ENCODE measurements at places on chromosomes 2 and 18.

DNA sequence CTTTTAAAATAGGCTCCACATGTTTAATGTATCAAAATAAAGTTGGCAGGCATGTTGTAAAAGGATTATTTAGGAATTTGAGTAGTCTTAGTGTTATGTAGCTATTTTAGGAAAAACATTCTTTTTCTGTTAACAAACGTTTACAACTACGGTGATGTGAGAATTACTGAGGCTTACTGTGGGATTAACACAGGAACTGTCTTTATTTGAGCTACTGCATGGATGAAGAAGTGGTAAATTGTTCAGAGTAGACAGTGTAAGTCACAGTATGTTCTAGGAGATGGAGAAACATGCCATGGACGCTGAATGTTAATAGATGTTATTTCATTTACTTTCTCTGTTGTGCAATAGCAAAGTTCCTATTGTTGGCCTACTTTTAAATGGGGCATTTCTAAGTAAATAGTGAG is 1.6 kb downstream of the PPM1B start:
- no peak for DNase-seq
- peak overlapping the region; percentile 98 for H3K27ac ChIP-seq
- H3K4me1 ChIP-seq: peaks cover 19% of the 10 kb centered on the region
- peak overlapping the region; percentile 98 for H3K4me3 ChIP-seq
- H3K36me3 ChIP-seq: no peaks in the 10 kb centered on the region

- no peak for DNase-seq
- H3K27me3 ChIP-seq: no peaks in the 10 kb centered on the region
- no peaks in the 10 kb centered on the region for H3K4me1 ChIP-seq
- H3K27ac ChIP-seq: no peak overlapping the region
- H3K36me3 ChIP-seq: no peaks in the 10 kb centered on the region
These were observed 217.0 kb upstream of the PIEZO2 start for GRCh38 chr18:11366410-11366809.

DNA sequence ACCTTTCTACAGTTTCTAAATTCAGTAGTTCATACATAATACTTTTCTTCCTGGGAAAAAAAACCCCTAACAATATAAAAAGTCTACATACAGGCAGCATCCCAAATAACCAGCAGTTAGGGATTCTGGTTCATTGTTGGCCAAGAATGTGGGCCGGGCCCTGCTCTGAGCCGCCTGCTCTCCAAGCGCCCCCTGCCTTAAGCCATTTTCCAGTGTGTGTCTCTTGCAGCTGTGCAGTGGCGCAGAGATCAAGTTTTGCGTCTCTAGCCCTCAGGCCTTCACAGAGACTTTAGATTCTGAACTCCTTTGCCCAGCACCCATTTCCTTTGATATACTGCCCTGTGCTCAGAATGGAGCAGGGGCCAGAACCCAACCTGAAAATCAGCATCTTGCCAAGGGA is 32.9 kb downstream of the RMC1 start:
- H3K27me3 ChIP-seq: no peaks in the 10 kb centered on the region
- DNase-seq: no peak
- no peaks in the 10 kb centered on the region for H3K36me3 ChIP-seq
- no peak overlapping the region for H3K4me3 ChIP-seq
- H3K27ac ChIP-seq: no peak overlapping the region
- no peaks in the 10 kb centered on the region for H3K4me1 ChIP-seq

GRCh38 chr2:180184506-180184905 is 177.4 kb upstream of the CWC22 start:
- H3K27ac ChIP-seq: no peak overlapping the region
- no peak overlapping the region for H3K4me3 ChIP-seq
- H3K4me1 ChIP-seq: no peaks in the 10 kb centered on the region

- H3K4me3 ChIP-seq: no peak overlapping the region
- no peak for DNase-seq
- peak overlapping the region; percentile 33 for H3K27ac ChIP-seq
These were observed 58.6 kb upstream of the TMEM17 start for GRCh38 chr2:62564380-62565137.

DNA sequence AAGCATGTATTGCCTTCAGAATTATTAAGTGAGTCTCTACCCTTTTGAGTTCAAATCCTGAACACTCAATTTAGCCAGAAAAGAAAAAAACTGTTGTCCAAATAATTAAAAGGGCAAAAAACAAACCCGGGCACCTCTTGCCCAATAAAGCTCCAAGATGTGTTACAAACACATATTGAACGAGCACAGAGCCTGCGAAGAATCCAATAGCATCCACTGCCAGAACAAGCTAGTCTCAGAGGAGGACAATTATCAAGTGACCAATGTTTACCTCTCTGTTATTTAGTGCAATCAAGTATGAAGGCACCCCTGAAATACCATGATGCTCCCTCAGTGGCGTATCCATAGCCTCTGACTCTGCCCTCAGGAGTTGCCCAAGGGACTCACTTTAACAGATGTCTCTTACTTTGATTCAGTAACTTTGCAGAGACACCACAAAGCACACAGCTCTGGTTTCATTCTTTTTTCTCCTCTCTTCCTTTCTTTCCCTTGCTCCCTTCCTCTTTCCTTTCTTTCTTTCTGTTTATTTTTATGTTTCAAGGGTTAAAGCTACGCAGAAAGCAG is 93.5 kb upstream of the SPATS2L start:
- H3K27ac ChIP-seq: peak overlapping the region; percentile 12
- H3K4me3 ChIP-seq: no peak overlapping the region
- H3K36me3 ChIP-seq: no peaks in the 10 kb centered on the region

DNA sequence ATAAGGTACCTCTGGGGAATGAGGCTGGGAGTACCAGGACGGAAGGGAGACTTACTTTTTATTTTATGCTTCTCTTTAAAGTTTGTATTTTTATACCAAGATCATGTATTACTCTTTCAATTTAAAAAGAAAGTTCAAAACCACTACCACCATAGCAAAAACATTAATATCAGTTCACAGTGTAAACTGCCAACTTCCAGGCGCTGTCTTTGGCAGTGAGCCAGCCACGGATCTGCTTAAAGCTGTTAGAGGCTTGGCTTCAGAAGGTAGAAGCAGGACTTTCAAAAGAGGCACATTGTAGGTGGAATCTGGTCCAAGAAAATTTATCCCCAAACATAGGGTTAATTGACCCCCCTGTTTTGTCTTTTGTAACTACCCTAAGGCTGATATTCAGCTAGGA is 74.8 kb downstream of the B3GNT2 start:
- DNase-seq: no peak
- H3K4me1 ChIP-seq: peaks cover 15% of the 10 kb centered on the region
- H3K27ac ChIP-seq: no peak overlapping the region

DNA sequence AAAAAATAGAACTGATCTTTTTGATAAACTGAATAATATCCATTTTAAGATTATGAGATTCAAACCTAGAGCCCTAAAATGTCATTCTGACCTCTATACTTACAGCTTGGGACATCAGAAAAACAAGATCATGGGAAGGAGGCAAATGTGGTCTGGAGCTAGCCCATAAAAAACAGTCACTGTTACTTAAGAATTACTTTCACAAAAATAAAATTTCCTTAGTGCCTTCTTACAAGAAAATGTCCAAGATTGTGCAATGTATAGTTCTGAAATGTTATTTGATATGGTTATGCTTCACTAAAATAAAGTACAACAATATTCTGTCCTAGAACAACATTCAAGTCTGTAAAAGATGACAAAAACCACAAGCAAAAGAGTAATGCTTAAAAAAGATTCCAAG is 247.6 kb downstream of the DYM start:
- H3K27me3 ChIP-seq: no peaks in the 10 kb centered on the region
- H3K4me3 ChIP-seq: no peak overlapping the region
- no peak for DNase-seq
- no peaks in the 10 kb centered on the region for H3K36me3 ChIP-seq
- H3K4me1 ChIP-seq: no peaks in the 10 kb centered on the region
- no peak overlapping the region for H3K27ac ChIP-seq

GRCh38 chr2:55581435-55581834 is 36.0 kb downstream of the PPP4R3B start:
- no peak overlapping the region for H3K4me3 ChIP-seq
- H3K27ac ChIP-seq: no peak overlapping the region
- H3K27me3 ChIP-seq: no peaks in the 10 kb centered on the region
- no peaks in the 10 kb centered on the region for H3K36me3 ChIP-seq

GRCh38 chr18:49015886-49016647 is 65.3 kb upstream of the SMAD7 start:
- H3K4me1 ChIP-seq: peaks cover 22% of the 10 kb centered on the region
- no peak overlapping the region for H3K4me3 ChIP-seq
- no peak for DNase-seq
- H3K27me3 ChIP-seq: no peaks in the 10 kb centered on the region

DNA sequence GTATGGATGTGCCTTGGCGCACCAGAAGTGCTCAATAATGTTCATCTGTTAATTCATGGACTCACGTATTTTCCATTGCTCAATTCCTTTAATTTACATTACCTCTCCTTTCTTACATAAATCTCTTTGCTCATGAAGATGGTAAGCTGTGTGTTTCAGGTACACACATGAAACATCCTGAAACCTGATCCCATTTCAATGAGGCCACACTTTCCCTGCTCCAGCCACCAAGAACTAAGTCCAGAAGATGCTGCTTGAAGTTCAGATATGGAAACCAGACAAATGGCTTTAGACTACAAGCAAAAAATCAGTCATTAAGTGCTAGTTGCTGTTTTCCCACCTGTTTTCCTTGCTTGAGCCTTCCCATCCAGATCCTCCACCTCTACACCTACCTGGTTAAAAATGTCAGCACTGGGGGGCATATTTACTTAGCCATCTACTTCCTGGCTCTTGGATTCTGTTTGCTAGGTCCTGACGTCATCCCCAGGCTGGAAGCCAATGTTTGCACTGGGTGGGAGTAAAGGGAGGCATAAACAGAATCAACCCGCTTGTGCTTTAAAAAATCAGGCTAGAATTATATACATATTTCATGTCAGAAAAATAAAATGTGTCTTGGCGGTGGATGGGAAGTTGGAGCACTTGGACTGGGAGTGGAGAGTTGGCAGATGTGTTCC is 309.7 kb downstream of the OSR1 start:
- DNase-seq: no peak
- no peaks in the 10 kb centered on the region for H3K27me3 ChIP-seq
- H3K4me1 ChIP-seq: no peaks in the 10 kb centered on the region
- H3K36me3 ChIP-seq: no peaks in the 10 kb centered on the region
- H3K27ac ChIP-seq: no peak overlapping the region

GRCh38 chr2:75952173-75952572 is 241.5 kb upstream of the GCFC2 start:
- H3K36me3 ChIP-seq: no peaks in the 10 kb centered on the region
- peak; percentile 8 for DNase-seq
- no peak overlapping the region for H3K27ac ChIP-seq
- H3K4me3 ChIP-seq: no peak overlapping the region
- H3K27me3 ChIP-seq: no peaks in the 10 kb centered on the region
- H3K4me1 ChIP-seq: no peaks in the 10 kb centered on the region

DNA sequence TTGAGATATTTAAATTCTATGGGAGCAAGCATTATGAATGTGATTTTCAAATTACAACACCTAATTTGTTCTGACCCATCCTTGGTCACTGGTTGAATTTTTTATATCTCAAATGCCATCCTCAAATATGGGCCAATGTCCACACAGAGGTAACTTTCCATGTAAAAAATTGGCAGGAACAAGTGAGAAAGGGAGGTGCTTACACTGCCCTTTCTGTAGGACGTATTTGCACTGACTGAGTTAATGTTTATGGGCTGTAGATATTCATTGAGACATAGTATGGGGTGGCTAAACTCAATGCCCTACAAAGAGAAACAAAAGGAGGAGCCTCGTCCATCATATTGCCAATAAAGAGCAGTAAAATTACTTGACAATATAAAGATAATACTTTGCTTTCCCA is 259.3 kb downstream of the NRXN1 start:
- H3K4me1 ChIP-seq: peaks cover 24% of the 10 kb centered on the region
- no peak overlapping the region for H3K27ac ChIP-seq
- no peaks in the 10 kb centered on the region for H3K27me3 ChIP-seq
- no peaks in the 10 kb centered on the region for H3K36me3 ChIP-seq
- H3K4me3 ChIP-seq: no peak overlapping the region

DNA sequence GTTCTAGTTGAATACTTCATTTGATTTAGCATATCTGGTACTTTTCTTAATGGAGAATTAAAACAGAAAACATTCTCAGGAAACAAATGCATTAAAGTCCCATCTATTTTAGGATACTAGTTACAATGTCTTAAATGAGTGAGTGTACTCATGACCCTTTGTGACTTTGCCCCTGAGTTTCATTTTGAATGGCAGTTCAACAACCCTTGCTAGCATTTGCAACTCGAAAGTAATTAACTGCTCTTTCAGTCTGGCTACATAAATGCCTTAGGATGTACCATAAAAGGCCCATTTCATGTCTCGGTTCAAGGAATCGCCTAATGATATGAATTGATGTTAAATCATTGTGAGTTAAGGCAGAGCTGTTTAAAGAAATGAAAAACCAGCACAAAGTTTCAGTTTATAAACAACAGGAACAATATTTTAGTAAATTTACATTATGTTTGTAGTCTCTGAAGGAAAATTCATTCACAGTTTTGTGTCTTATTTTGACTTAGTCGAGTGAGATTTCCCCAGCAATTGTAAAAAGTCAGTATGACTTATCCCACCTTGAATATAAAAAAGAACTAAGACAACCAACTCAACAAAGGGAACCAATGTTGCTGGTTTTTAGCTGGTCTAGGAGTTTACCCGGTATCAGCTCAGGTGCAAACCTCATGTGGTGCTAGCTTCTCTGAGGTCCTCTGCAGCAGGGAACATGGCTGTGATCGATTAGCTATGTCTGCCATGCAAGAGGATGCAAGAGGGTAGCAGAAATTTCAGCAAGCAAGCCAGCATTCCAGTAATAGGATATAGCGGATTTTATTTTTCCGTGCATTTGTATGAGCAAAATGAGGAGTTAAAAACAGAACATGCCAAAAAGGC is 386.2 kb downstream of the PTPRM start:
- no peaks in the 10 kb centered on the region for H3K36me3 ChIP-seq
- no peaks in the 10 kb centered on the region for H3K27me3 ChIP-seq
- no peak overlapping the region for H3K4me3 ChIP-seq
- DNase-seq: no peak
- H3K27ac ChIP-seq: no peak overlapping the region
- H3K4me1 ChIP-seq: no peaks in the 10 kb centered on the region

DNA sequence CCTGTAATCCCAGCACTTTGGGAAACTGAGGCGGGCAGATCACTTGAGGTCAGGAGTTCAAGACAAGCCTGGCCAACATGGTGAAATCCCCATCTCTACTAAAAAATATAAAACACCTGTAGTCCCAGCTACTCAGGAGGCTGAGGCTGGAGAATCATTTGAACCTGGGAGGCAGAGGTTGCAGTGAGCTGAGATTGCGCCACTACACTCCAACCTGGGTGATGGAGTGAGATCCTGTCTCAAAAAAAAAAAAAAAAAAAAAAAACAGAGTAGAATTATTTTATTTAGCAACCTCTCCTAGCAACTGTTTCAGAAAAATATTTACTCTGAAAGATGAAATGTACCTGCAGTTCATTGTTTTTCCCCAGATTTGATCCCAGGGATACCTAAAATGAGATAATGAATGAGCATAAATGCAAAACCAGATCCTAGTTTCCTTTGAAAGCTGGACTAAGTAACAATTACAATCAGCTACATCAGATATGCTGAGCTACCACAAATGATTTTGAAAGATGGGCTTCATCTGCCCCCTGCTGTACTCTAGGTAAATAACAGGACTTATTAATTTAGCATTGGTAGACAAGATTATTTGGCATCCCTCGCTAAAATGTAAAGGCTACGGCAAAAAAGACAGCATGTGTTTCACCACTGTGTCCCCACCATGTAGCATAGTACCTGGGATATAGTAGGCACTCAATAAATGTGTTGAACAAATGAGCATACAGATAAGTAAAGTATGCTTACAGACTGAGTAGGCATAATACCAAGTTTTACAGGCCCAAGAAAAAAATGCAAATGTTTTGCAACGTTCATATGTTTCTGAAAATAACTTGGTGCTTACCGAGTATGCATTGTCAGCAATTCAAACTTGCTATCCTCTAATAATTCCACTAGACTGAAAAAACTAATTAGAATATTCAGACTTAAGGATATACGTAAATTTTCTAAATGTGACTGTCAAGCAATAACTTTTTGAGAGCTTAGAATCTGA is 102.5 kb downstream of the ATL2 start:
- peak; percentile 69 for DNase-seq
- no peaks in the 10 kb centered on the region for H3K36me3 ChIP-seq
- H3K4me3 ChIP-seq: no peak overlapping the region
- peak overlapping the region; percentile 70 for H3K27ac ChIP-seq

Measured in Caco-2 (cell line).